ENCODE measurements at places on chromosomes 11 and 22.

- DNase-seq: peak; percentile 59
Observed at GRCh38 chr22:23608583-23608982, 23.5 kb downstream of the DRICH1 start.

GRCh38 chr22:20503816-20504215, 3.6 kb upstream of the MED15 start:
- no peak for DNase-seq

DNA sequence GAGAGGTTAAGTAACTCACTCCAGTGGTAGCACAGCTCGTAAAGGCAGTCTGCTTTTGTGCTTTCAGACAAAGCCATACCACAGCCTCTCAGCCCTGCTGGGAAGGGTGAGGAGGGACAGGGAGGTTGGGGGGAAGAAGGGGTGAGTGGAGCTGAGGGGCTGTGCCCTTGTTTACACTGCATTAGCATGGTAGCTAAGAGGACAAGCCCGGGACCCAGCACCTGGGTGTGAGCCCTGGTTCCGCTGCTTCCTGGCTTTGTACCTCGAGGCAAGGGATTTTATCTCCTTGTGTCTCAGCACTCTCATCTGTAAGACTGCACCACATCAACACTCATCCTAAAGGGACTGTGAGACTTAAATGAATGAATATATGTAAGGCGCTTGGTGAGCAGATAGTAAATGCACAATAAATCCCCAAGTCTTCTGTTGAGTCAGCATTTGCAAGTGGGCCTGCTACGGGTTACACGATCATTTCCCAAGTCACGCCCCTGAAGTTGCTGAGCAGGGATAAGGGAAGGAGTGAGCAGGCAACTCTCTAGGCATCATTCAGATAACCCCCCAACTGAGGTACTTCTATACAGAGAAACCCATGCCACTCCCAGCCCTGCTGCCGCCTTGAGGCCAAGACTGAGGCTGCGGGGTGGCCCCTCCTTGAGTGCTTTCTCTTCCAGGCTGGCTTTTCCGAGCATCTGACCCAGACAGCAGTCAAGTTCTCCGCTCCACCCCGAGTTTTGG, 7.5 kb downstream of the RASD2 start:
- DNase-seq: peak; percentile 23

GRCh38 chr11:62315431-62315830, 16.6 kb upstream of the SCGB1D4 start:
- DNase-seq: no peak

DNA sequence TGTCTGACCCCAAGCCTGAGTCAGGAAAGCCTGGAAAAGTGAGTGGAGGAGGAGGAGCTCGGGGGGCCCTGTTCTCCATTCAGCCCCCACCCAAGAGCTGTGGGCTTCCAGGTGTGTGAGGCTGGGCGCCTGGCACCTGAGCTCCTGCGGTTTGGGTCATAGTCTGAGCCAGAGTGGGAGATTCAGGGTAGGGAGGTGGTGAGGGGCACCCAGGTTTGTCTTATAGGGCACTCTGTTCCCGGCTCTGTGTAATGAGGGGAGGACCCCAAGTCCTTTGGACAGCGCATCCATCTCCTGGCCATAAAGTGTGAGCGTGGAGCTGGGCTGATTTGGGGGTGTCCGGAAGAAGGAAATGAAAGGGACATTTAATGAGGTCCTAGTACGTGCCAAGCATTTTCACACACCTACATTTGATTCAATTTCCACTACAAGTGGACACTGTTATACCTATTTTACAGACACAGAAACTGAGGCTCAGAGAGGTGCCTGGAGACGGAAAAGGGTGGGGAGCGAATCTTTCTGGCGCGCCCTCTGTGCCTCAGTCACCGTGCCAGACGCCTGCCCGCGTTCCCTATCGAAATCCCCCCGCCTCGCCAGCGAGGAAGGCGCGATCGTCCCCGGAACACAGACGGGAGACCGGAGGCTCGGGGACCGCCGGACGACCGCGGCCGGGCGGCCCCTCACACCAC, 1.2 kb downstream of the NPTXR start:
- no peak for DNase-seq

DNA sequence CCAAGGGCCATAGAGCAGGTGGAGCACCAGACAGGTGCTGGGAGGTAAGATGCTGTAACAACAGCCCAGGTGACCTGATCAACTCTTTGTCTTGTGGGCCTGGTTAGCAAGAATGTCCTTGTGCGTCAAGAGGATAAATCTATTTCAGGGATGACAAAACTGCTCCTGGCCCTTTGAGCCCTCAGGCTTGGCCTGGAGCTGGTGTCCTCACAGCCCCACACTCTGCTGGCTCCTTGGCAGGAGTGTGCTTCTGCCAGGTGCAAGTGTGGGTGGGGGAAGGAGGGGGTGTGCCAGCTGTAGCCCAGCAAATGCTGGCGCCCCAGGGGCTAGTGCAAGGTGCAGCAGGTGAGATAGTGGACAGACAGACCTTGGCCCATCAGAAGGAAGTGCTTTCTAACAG, 19.5 kb downstream of the AMPD3 start:
- no peak for DNase-seq

- DNase-seq: no peak
Observed at GRCh38 chr11:13923716-13924650, 38.5 kb upstream of the SPON1 start.

DNA sequence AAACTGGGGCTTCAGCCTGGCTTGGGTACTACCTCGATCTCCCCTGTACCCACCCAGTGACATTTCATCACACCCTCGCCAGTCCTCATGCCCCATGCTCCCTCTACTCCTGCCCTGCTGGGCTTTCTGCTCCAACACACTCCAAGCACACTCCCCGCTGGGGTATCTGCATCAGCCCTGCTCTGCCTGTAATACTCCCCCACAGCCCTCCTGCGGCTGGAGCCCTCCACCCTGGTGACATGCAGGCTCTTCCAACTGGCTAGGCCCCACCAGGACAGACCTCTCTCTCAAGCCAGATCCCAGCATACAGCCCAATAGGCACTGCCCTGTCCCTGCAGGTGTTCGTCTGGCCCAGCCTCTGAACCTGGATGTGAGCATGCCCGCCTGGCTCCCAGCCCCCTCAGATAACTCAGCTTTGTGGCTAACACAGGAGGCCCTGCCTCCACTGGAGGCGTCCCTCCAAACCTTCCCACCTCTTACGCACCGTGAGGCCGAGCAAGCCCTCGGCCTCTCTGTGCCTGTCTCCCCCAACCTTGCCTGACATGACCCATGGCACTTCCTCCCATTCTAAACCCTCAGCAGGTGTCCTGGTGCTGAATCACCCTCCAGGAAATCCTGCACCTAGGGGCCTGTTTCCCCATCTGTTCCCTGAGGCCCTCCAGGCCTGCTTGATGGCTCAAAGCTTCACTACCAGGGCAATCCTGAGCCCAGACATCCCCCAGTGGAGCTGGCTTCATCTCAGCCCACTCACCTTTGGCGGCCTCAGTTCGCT, 33.5 kb upstream of the TXNRD2 start:
- DNase-seq: no peak

DNA sequence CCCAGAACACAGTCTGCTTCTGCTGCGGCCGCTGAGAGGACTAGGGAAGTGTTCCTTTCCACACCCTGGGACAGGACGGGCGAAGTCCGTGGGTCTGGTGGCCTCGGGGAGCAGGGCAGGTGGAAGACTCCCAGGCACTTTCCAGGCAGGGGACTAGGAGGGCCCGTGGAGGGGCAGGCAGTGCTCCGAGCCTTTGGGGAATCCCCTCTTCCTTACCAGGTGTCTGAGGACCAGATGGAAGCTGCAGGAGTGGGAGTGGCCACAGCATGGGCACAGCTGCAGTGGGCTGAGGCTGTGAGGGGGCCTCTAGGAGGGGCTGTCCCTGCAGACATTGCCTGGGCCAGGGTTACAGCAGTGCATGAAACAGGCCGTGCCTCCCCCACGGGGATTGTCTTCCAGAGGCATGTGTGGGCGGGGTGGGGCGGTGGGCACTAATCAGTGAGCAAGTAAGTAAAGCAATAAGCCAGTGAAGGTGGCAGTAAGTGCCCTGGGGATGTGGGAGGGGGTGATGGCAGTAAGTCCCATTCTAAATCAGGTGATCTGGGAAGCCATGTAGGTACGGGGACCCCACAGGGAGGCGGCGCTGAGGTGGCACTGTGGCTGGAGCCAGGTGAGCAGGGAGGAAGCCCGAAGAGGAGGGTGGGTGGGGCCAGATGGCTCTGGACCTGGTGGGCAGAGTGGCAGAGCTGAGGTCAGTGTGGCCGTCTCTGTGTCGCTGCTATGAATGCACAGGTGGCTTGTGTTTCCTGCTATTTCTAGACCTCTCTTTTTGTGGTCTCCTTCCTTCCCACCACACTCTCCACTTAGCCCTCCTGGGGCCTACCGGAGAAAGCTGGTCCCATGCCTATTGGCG, 66.4 kb downstream of the CTTN start:
- no peak for DNase-seq

DNA sequence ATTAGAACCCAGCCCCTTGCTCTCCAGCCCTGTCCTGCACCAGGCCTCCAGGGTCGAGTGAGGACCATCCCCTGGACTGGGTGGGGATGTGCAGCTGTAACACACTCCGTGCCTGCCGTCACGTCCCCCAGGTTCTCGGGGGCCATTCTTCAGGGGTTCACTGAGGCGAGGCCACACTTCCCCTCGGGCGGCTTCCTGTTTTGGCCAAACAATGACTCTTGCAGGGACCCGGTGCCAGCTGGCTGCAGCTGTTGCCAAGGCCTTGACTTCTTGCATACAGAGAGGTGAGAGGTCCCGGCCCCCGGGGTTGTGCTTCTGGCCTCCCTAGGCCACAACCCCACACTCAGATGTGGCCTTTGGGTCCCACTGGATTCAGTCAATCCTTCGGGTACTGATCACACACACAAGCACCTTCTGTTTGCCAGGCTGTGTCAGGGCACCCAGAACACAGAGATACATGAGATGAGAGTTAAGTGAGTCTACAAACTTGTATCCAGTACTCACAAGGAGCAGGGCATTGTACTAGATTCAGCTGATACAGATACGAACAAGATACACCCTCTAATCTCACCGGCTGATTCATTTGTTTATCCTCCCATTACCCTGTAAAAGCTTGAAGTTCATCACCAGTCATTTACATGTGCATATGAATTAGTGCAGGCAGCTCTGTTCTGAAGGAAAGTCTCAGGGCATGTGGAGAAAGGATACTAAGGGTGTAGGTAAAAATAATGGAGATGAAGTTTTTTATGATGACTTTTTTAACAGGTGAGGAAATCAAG, 32.9 kb downstream of the LRRC32 start:
- DNase-seq: no peak

DNA sequence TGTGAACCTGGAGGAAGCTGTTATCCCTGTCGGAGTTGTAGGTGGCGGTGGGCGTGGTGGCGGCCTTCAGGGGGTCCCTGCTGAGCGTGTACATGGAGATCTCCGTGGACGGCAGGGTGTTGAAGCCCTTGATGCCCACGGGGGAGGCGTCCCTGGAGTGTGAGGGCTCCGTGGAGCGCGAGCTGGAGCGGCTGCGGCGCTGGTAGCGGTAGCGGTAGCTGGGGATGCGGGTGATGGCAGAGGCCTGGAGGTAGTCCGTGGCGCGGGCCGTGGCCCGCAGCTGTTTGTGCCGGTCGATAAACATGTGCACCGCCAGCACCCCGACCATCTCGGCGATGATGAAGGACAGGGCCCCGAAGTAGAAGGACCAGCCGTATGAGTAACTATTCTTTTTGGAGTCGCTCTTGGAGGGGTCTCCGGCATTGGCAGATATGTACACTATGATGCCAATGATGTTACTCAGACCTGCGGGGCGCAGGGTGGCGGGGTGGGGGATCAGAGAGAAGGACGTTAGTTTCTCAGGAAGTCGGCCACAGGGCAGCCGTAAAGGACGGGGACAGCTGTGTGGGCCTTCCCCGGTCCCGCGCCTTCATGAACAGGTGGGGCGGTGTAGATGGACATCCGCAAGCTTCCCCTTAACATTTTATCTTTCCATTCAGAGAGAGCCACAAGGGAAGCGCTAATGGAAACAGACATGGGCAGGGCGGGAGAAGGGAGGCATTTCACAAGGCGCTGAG, 35.6 kb upstream of the EIF3D start:
- DNase-seq: no peak

DNA sequence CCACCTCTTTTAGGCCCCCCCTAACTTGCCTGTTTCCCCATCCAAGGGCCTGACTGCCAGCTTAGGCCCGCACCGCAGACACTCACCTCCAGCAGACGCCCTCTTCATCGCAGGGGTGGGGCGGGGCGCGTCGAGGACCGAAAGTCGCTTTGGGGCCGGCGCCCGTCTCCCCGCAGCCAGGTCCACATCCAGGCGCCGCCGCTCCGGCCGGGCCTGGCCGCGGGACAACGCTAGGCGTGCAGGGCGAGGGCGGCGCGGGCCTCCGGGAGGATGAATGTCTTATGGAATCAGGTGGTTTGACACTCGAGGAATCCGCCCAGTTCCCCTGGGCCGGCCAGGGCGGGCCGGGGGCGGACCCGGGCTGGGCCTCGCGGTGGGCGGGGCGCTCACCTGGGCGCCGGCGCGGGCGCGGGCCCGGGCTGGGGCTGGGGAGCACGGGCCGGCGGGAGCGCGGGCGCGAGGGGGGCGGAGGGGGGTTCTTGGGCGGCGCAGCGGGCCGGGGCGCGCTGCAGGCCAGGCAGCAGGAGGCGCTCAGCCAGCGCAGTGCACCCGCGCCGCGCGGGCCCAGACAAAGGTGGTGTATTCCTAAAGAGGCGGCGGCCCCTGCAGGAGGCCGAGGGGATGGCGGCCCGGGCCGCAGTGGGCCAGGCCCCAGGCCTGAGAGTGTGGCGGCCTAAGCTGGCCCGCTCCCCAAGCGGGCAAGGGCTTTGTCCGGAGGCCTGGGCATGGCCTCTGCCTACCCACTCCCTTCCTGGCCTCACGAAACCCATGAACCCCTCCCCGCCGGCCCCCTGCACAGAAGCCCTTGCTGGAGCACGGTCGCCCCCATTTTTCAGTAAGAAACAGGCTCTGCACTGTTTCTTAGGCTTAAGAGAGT, 177.6 kb downstream of the IGLL1 start:
- DNase-seq: peak; percentile 71

DNA sequence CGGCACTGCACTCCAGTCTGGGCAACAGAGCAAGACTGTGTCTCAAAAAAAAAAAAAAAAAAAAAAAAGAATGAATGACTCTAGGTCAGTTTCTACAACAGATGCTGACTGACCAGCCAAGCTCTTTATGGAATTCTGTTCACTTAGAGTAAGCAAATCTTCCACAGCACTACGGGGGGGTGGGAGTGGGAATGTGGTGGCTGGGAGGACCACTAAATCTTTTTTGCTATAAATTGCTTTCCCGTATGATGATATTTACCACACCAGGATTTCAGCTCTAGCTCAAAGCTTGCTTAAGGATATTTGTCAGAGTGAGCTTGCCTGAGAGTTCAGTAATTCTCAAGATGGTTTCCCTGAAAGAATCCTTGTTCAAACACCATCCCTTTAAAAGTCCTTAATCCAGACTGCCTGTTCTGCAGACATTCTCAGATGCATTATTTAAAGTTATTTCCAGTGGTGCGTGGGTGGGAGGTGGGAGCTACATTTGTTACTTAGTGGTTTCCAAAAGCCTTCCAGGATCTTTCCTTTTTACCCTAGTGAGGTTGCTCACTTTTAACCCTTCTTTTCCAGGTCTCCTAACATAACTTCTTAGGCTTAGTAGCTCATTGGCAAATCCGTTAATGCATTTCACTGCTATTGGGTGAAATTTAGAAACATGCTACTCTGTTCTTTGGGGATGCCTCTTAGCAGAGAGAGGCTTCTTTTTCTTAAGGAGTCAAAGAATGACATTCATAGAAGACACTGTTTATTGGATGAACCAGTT, 65.9 kb downstream of the UBASH3B start:
- no peak for DNase-seq

GRCh38 chr11:117662255-117662654, 134.8 kb downstream of the DSCAML1 start:
- DNase-seq: no peak
